ENCODE measurements at places on chromosomes 1 and 21.

DNA sequence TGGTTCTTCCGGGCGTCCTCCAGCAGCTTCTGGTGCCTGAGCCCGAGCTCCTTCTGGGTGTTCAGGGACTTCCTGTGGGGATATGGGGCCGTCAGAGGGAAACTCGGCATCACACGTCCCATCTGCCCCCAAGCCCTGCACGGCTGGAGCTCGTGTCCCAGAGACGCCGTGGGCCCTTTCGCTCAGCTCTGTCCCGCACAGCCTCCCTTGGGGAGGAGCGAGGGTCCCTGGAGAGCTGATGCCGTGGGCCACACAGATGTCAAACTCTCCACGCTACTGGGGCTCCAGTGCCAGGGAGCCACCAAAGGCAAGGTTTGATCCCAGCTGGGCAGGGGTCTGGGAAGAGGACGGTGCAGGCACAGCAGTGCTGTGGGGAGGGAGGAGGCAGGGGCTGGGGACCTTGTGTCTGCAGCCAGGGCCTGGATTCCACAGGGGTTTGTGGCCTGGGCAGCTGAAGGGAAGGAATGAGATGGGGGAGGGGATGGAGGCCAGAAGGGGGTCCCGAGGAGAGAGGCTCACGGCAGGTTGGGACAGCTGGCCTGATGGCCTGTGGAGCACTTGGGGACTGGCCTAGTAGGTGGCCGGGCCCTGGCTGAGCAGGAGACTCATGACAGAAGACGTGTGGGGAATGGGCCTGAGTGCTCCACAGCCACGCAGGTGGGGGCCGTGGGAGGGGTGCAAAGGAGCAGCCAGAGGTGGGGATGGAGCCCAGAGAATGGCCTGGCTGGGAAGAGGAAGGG is 30.4 kb downstream of the CFAP74 start:
- DNase-seq, result no peak

GRCh38 chr1:84442256-84442655 is 36.8 kb upstream of the RPF1 start:
- no peak for DNase-seq

GRCh38 chr1:32082022-32082421 is 9.3 kb downstream of the TMEM39B start:
- no peak for DNase-seq

DNA sequence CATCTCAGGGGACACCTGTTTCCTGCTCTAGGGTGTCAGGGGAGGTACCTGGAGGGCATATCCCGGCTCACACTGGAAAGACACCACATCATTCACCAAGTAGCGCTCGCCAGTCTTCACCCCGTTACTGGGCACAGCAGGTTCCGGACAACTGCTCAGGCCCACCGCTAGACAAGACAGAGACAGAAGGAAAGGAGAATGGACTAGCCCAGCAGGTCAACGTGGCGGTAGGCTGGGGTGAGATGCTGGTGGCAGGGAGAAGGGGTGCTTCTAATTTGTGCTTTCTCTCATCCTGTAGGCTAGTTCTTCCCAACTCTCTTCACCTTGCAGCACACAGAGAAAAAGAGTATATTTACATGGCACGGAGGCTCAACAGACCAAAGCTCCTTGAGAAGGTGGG is 145.0 kb downstream of the ZSCAN20 start:
- no peak for DNase-seq

DNA sequence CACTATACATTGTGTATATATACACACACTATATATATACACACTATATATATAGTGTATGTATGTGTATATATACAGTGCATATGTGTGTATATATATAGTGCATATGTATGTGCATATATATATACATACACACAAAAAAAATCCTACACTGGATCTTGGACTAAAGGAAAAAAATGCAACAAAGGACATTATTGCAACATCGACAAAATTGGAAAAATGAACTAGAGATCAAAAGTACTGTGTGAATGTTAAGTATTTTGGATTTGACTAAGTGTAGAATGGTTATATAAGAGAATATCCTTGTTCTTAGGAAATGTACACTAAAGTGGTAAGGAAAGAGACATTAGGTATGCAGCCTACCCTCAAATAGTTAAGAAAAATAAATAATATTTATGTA is 36.5 kb downstream of the SMYD3 start:
- no peak for DNase-seq

GRCh38 chr21:44749116-44749758 is 37.9 kb upstream of the TSPEAR start:
- no peak for DNase-seq

All from T-helper 17 cell (primary cell).